ENCODE measurements at places on chromosomes 1 and 21.

DNA sequence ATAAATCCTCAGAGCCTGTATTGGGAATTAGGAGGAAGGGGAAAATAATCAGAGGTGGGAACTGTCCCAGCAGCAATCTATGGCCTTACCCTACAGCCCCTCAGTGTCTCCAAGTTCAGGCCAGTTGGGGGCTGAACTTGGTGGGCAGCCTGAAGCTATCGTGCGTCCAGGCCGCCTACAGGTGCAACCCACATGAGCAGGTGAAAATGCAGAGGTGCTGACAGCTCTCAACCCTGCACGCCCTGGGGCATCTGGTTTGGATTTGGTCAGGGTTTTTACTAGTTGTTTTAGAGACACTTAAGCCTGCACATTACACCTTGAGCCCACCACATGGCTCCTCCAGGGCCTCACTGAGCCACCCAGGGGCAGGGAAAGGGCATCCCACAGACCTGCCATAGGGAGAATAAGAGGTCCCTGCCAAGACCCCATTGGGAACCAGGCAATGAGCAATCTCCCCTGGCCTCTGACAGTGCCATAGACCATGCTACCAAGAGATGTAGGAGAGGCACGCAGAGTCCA is 209.5 kb downstream of the FOXD2 start:
- H3K4me1 ChIP-seq = peaks cover 4% of the 10 kb centered on the region
- no peak for DNase-seq
- H3K27me3 ChIP-seq = no peaks in the 10 kb centered on the region
- H3K36me3 ChIP-seq = no peaks in the 10 kb centered on the region

DNA sequence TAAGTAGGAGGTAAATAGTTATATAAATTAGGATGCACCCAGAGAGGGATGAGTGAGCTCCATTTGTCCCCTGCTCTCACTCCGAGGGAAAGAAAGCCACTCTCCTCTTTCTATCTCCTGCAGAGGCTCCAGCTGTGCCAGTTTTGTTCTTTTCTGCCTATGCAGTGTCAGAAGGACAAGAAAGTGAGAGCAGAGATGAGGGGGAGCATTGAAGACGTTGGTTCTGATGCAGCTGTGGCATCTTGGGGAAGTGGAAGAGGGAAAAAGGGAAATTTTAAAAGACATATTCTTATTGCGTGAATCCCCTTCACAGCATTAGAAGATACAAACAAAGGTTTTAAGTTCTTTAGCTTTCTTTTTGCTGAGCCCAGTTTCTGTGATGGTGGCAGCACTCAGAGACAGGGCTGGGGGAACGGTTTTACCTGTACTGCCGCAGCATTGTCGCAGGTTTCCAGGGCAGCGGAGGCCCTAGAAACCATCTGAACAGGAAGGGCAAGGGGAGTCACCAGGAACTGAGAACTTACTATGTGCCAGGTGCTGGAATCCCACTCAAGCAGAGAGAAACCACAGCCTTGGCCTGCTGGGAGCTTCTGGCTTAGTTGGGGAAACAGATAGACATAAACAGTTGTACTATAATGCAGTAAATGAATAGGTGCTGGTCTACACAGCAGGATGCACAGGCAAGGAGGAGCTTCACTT is 44.9 kb upstream of the USP24 start:
- DNase-seq = no peak
- H3K4me1 ChIP-seq = no peaks in the 10 kb centered on the region
- no peak overlapping the region for H3K27ac ChIP-seq
- H3K4me3 ChIP-seq = no peak overlapping the region
- no peaks in the 10 kb centered on the region for H3K27me3 ChIP-seq
- H3K36me3 ChIP-seq = no peaks in the 10 kb centered on the region

DNA sequence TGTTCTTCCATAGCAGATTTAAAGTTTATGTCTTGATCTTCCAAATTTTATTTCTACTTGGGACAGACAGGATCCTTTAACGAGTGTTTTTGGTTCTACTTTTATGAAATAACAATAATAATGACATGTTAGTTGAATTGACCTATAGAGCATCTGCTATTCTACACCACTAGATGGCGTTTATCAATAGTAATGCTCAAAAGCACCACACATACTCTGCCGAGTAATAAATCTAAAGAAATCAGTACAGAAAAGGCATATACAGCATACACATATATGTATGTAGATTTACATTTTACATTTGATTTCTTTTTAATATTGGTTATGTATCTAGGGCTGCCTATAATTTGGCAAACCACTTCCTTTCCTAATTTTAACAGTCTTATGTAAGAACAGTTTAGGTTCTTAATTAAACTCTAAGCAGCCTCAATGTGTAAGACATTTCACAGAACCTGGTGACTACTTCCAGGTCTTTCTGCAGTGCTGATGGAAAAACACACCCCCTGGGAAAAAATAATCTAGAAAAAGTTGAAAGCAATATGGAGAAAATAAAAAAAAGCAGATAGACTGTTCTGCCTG is 5.9 kb upstream of the SIPA1L2 start:
- no peak for DNase-seq
- no peaks in the 10 kb centered on the region for H3K36me3 ChIP-seq
- H3K27ac ChIP-seq = no peak overlapping the region
- H3K27me3 ChIP-seq = no peaks in the 10 kb centered on the region
- no peaks in the 10 kb centered on the region for H3K4me1 ChIP-seq

- no peaks in the 10 kb centered on the region for H3K36me3 ChIP-seq
- peak overlapping the region; percentile 98 for H3K4me3 ChIP-seq
- no peaks in the 10 kb centered on the region for H3K27me3 ChIP-seq
- H3K4me1 ChIP-seq = peaks cover 59% of the 10 kb centered on the region
Measured at GRCh38 chr1:26696119-26696653, 371 bp downstream of the ARID1A start.

DNA sequence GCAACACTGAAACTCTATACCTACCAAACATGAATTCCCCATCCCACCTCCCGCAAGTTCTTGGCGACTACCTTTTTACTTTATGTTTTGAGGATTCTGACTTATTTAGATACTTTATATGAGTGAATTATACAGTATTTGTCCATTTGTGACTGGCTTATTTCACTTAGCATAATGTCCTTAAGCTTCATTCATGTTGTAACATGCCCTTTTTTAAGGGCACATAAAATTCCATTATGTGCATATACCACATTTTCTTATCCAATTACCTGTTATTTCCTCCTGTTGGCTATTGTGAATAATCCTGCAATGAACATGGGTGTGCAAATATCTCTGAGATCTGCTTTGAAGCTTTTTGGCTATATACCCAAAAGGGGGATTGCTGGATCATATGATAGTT is 22.0 kb upstream of the CHIT1 start:
- H3K4me3 ChIP-seq = no peak overlapping the region
- H3K27ac ChIP-seq = no peak overlapping the region
- no peaks in the 10 kb centered on the region for H3K36me3 ChIP-seq

- peak overlapping the region; percentile 71 for H3K27ac ChIP-seq
- H3K4me1 ChIP-seq = peaks cover 4% of the 10 kb centered on the region
- no peak overlapping the region for H3K4me3 ChIP-seq
- H3K36me3 ChIP-seq = no peaks in the 10 kb centered on the region
- peak; percentile 73 for DNase-seq
Measured at GRCh38 chr21:43574741-43575472, 84.4 kb downstream of the HSF2BP start.

GRCh38 chr1:63662841-63663240 is 69.6 kb downstream of the PGM1 start:
- peak overlapping the region; percentile 29 for H3K27ac ChIP-seq
- no peak for DNase-seq
- no peaks in the 10 kb centered on the region for H3K27me3 ChIP-seq
- H3K36me3 ChIP-seq = no peaks in the 10 kb centered on the region

- no peaks in the 10 kb centered on the region for H3K36me3 ChIP-seq
- no peaks in the 10 kb centered on the region for H3K27me3 ChIP-seq
- DNase-seq = no peak
- H3K4me3 ChIP-seq = no peak overlapping the region
- no peak overlapping the region for H3K27ac ChIP-seq
Measured at GRCh38 chr1:5742801-5743200, 249.4 kb downstream of the NPHP4 start.

GRCh38 chr21:43717166-43717853 is 1.6 kb upstream of the PDXK start:
- no peaks in the 10 kb centered on the region for H3K36me3 ChIP-seq
- peaks cover 18% of the 10 kb centered on the region for H3K4me1 ChIP-seq
- no peaks in the 10 kb centered on the region for H3K27me3 ChIP-seq
- DNase-seq = no peak
- H3K27ac ChIP-seq = no peak overlapping the region

GRCh38 chr21:32463367-32463766 is 50.9 kb downstream of the EVA1C start:
- no peak overlapping the region for H3K4me3 ChIP-seq
- H3K27me3 ChIP-seq = no peaks in the 10 kb centered on the region
- H3K4me1 ChIP-seq = peaks cover 8% of the 10 kb centered on the region
- no peak for DNase-seq

- DNase-seq = no peak
- H3K36me3 ChIP-seq = no peaks in the 10 kb centered on the region
- H3K4me3 ChIP-seq = no peak overlapping the region
- H3K4me1 ChIP-seq = no peaks in the 10 kb centered on the region
- no peaks in the 10 kb centered on the region for H3K27me3 ChIP-seq
Measured at GRCh38 chr1:87457408-87457807, 128.7 kb downstream of the LMO4 start.

- H3K27me3 ChIP-seq = no peaks in the 10 kb centered on the region
- no peaks in the 10 kb centered on the region for H3K36me3 ChIP-seq
- DNase-seq = no peak
- H3K4me3 ChIP-seq = no peak overlapping the region
- no peak overlapping the region for H3K27ac ChIP-seq
Measured at GRCh38 chr1:246365708-246366107, 141.4 kb downstream of the SMYD3 start.

GRCh38 chr1:88052167-88052566 is 631.9 kb upstream of the PKN2 start:
- H3K4me1 ChIP-seq = no peaks in the 10 kb centered on the region
- no peaks in the 10 kb centered on the region for H3K36me3 ChIP-seq
- H3K4me3 ChIP-seq = no peak overlapping the region
- H3K27me3 ChIP-seq = no peaks in the 10 kb centered on the region
- DNase-seq = no peak

DNA sequence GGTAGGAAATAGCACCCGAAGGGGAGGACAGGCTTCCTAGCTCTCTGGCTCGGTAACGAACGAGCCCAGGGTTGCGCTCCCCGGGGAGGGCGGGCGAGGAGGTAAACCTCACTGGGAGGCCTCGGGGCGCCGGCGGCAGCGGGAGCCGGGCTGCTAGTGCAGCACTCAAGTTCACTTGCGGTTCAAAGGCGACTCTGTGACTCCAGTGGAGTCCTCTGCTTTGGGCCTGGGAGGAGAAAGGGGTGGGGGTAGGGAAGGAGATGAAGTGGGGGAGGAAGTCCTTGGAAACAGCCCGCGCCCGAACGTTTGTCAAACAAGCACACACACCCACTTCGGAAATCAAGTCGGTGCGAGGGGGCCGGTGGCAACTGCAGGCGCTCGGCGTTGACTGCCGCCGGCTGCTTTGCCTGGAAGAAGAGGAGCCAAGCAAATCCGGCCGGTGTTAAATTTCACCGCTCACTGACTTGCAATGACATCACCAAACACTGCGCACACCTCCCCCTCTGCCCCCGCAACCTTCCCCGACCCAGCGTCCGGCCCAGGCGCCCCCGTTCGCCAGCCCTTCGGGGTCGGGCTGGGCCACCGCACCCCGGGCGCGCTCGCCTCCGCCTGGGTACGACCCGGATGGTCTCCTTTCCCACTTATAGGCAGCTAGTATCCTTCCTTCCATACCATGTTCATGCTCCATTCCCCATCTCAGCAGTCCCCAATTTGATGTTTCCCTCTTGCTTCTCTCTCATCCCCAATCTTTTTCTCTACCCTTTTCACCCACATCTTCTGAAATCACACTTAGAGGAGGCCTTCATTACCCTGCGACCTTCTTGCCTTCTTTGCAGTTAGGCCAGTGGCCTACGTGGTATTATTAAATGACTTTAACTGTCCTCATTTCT is at the start of gene COL24A1:
TSS of gene COL24A1 (minus strand) at position 207 of the 890 bp plus-strand sequence. CDS start 376 bp downstream, outside the sequence.
- no peaks in the 10 kb centered on the region for H3K4me1 ChIP-seq
- no peaks in the 10 kb centered on the region for H3K27me3 ChIP-seq
- no peaks in the 10 kb centered on the region for H3K36me3 ChIP-seq
- peak within 1 kb of the TSS; percentile 60 for H3K4me3 ChIP-seq
- no peak within 1 kb of the TSS for H3K27ac ChIP-seq

GRCh38 chr1:167248707-167249642 is 28.3 kb downstream of the POU2F1 start:
- no peak overlapping the region for H3K27ac ChIP-seq
- no peaks in the 10 kb centered on the region for H3K27me3 ChIP-seq
- no peaks in the 10 kb centered on the region for H3K36me3 ChIP-seq
- H3K4me3 ChIP-seq = no peak overlapping the region

GRCh38 chr1:231029841-231030240 is 10.2 kb downstream of the FAM89A start:
- H3K27me3 ChIP-seq = no peaks in the 10 kb centered on the region
- H3K4me3 ChIP-seq = no peak overlapping the region
- no peaks in the 10 kb centered on the region for H3K36me3 ChIP-seq
- no peaks in the 10 kb centered on the region for H3K4me1 ChIP-seq
- DNase-seq = no peak
- H3K27ac ChIP-seq = no peak overlapping the region

DNA sequence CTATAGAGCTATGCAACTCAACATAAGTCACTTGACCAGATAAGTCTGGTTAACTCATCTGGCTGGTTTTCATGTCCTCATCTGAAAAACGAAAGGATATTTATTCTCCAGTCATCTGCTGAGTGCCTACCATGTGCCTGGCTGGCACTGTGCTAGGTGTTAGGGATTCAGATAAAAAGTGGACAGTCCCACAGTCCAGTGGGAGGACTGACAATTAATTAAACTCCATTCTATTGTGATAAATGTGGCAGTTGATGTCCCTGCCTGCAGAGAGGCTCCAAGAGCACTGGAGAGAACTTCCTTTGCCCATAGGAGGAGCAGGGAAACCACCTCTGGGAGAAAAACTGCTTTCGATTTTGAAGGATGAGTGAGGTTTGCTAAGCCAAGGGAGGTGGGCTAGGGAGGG is 5.4 kb downstream of the NUAK2 start:
- no peaks in the 10 kb centered on the region for H3K36me3 ChIP-seq
- no peak overlapping the region for H3K4me3 ChIP-seq
- H3K27me3 ChIP-seq = no peaks in the 10 kb centered on the region
- no peak overlapping the region for H3K27ac ChIP-seq
- DNase-seq = no peak

- no peaks in the 10 kb centered on the region for H3K27me3 ChIP-seq
- no peaks in the 10 kb centered on the region for H3K36me3 ChIP-seq
- no peaks in the 10 kb centered on the region for H3K4me1 ChIP-seq
- H3K27ac ChIP-seq = no peak overlapping the region
- DNase-seq = no peak
- H3K4me3 ChIP-seq = no peak overlapping the region
Measured at GRCh38 chr21:43192501-43193081, 23.8 kb downstream of the CRYAA start.

GRCh38 chr1:10389271-10389973 is 9.4 kb upstream of the PGD start:
- no peak overlapping the region for H3K27ac ChIP-seq
- DNase-seq = no peak
- no peak overlapping the region for H3K4me3 ChIP-seq
- no peaks in the 10 kb centered on the region for H3K4me1 ChIP-seq
- H3K27me3 ChIP-seq = no peaks in the 10 kb centered on the region

GRCh38 chr1:209780268-209780667 is 4.1 kb downstream of the C1orf74 start:
- H3K4me1 ChIP-seq = no peaks in the 10 kb centered on the region
- no peaks in the 10 kb centered on the region for H3K27me3 ChIP-seq
- no peak overlapping the region for H3K27ac ChIP-seq
- DNase-seq = no peak

GRCh38 chr21:45988366-45989347 is 7.1 kb downstream of the COL6A1 start:
- H3K27ac ChIP-seq = peak overlapping the region; percentile 82
- H3K27me3 ChIP-seq = no peaks in the 10 kb centered on the region
- DNase-seq = no peak
- peaks cover 10% of the 10 kb centered on the region for H3K4me1 ChIP-seq
- H3K4me3 ChIP-seq = no peak overlapping the region
- H3K36me3 ChIP-seq = peaks cover 91% of the 10 kb centered on the region
